ENCODE measurements at places on chromosomes 12 and 14. TPM values are rescaled to one million over a fixed set of nuclear protein-coding genes. Genes with fewer than 3 reads are reported as not detected.
A peak's percentile ranks its signal among the peaks of the same experiment; 100 is the strongest.

The MIPOL1 gene
- 0.51 TPM for total RNA-seq

The PRORP gene
- total RNA-seq, result 18.6 TPM

The HEBP1 gene
- 0.46 TPM for total RNA-seq

DNA sequence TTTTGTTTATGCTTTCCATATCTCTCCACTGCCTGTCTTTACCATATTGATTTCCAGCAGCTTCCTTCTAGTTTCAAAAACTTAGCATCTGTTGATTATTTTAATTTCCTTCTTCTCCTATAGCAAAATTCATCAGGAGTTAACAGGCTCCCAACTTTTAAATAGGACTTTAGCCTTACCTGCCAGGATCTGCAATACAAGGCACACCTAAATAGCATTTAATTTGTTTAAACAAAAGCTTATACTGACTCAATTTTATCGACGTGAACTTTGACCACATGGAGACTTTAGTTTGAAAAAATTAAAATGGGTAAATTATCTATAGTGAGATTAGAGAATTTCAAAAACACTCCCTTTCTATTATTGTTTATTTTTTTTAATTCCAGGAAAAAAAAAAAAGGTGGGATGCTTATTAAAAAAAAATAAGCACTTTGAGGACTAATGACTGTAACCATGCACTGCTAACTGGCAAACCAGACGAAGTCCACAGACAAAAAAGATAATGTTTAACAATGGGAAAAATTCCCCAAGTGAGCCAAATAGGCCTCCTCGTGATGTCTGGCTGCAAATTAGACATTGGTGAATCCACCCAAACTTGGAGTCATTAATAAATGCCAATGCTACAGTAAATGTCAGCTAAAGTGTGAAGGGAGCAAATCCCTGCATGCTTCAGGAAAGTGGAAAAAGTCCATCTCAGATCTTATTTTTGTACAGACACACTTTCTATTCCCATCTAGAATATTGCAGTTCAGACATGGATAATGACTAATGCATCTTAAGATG lies 40.7 kb downstream of the RMST start:
- DNase-seq, result no peak

GRCh38 chr14:91906374-91906773 lies 39.0 kb upstream of the TC2N start:
- no peak for DNase-seq

- DNase-seq, result peak; percentile 44
Observed at GRCh38 chr12:31736472-31736871, 7.7 kb upstream of the AMN1 start.

- no peak for DNase-seq
Observed at GRCh38 chr12:104627990-104628830, 171.5 kb downstream of the CHST11 start.

- no peak for DNase-seq
Observed at GRCh38 chr12:203462-204260, 10.3 kb downstream of the SLC6A12 start.

DNA sequence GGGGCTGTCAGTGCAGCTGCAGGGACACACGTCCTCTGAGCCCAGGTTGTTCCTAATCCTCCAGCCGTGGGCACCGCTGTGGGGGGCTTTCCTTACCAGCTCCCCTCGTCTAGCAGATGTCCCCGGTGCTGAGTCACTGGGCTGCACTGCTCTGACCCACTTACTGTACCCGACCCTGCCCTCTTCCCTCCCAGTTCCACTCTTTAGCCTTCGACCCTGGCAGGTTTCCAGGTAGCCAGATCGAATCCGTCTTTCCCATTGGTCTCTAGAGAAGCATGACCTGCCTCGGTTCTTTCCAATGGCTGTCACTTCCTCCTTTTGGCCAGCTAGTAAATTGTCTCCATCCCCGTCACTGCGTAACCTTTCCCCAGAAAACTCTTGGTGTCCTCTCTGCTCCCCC lies 48.4 kb downstream of the ELK3 start:
- no peak for DNase-seq

DNA sequence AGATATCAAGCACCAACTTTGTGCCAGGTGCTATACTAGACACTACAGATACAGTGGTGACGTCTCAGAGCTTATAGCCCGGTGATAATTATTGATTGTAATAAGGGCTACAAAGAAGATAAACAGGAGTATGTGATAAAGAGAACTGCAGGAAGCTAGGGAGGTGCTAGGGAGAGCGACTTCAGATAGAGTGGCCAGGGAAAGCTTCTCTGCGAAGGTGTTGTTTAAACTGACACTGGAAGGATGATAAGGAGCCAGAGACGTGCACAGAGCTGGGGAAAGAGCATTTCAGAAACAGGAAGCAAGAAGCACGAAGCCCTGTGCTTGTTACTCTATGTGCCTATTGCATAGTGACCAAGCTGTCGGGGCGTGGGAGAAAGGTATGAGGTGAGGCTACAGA lies 48.1 kb upstream of the OTX2 start:
- no peak for DNase-seq

Measured in HT-29 (cell line).